ENCODE measurements at places on chromosomes 2 and 18.

DNA sequence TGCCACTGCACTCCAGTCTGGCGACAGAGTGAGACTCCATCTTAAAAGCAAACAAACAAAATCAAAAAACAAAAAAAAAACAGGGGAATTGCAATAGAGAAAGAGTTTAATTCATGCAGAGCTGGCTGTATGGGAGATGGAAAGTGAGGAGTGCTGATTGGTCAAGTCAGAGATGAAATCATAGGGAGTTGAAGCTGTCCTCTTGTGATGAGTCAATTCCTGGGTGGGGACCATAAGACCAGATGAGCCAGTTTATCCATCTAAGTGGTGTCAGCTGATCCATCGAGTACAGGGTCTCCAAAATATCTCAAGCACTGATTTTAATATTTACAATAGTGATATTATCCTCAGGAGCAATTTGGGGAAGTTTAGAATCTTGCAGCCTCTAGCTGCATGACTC, 45.3 kb downstream of the FRZB start:
- no peak overlapping the region for H3K27ac ChIP-seq
- DNase-seq: no peak
- H3K36me3 ChIP-seq: no peaks in the 10 kb centered on the region
- no peaks in the 10 kb centered on the region for H3K27me3 ChIP-seq

DNA sequence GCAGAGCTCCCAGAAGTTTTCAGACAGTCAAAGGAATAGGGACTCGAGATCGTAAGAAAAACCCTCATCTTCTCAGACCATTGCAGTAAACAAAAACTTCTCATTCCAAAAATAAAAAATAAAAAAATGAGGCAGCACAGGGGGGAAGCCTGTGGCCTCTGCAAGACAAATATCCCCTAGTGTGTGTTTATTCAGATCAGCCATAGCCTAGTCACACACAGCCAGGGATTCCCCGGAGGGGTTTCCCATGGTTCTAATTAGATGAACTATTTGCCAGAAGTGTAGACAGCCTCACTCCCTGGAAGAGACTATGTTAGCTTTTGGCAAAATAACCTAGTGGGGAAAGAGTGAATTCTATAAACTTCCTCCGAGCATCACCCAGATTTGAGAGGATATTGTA, 122.9 kb upstream of the KLF7 start:
- no peaks in the 10 kb centered on the region for H3K27me3 ChIP-seq
- H3K4me1 ChIP-seq: no peaks in the 10 kb centered on the region
- H3K4me3 ChIP-seq: no peak overlapping the region
- no peaks in the 10 kb centered on the region for H3K36me3 ChIP-seq
- H3K27ac ChIP-seq: no peak overlapping the region
- DNase-seq: no peak

DNA sequence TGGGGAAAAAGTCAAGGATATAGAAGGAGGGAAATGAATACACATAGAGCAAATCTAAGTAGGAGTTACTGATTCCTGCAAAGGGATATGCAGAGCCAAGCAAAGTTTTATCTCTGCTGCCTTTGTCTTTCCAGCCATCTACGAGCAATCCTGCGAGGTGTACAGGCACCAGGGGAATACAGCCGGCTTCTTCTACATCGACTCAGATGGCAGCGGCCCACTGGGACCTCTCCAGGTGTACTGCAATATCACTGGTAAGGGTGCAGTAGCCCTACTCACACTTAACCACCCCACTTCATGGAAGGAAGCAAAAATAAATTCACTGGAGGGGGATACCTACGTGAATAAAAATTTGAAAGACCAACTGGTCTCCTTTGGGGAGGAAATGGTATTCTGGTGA, 584.6 kb downstream of the CNTNAP5 start:
- no peaks in the 10 kb centered on the region for H3K27me3 ChIP-seq
- H3K4me3 ChIP-seq: no peak overlapping the region
- DNase-seq: no peak
- H3K27ac ChIP-seq: no peak overlapping the region
- H3K36me3 ChIP-seq: no peaks in the 10 kb centered on the region

DNA sequence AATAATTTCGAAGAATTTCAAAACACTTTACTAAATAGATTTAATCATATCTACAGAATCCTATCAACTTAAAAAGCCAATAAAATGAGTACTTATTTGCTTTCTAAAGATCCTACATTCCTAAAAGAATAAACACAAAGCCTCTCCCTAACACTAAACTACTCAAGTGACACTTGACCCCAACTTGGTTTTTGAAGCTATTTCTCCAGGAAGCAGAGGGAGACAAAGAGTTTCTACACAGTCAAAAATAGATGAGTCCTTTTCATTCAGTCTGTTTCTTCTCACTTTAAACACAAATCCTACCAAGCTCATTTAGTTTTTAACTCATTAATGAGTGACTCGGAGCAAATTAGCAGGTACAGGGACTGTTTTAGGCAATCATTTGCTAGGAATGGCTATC, 2.1 kb downstream of the ATL2 start:
- no peak overlapping the region for H3K4me3 ChIP-seq
- no peaks in the 10 kb centered on the region for H3K27me3 ChIP-seq
- no peak for DNase-seq
- H3K36me3 ChIP-seq: no peaks in the 10 kb centered on the region

DNA sequence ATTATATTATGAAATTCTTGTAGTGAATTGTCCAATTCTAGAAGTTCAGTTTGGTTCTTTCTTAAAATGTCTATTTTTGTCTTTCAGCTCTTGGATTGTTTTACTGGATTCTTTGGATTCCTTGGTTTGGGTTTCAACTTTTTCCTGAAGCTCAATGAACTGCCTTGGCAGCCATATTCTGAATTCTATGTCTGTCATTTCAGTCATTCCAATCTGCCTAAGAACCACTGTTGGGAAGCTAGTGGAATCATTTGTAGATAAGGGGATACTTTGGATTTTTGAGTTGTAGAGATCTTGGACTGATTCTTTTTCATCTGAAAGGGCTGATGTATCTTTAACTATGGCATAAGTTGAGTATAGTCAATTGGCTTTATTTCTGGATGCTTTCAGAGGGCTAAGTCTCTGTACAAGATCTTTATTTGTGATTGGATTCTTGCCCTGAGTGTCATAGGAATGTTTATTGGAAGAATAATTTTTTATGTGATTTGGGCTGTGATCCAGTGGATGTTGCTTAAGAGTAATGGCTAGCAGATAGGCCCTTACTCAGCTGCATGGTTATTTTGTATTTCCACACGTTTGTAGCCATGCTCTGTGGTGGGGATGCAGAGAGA, 42.3 kb downstream of the SERPINB7 start:
- H3K4me1 ChIP-seq: no peaks in the 10 kb centered on the region
- H3K27ac ChIP-seq: no peak overlapping the region
- no peak overlapping the region for H3K4me3 ChIP-seq
- DNase-seq: no peak

DNA sequence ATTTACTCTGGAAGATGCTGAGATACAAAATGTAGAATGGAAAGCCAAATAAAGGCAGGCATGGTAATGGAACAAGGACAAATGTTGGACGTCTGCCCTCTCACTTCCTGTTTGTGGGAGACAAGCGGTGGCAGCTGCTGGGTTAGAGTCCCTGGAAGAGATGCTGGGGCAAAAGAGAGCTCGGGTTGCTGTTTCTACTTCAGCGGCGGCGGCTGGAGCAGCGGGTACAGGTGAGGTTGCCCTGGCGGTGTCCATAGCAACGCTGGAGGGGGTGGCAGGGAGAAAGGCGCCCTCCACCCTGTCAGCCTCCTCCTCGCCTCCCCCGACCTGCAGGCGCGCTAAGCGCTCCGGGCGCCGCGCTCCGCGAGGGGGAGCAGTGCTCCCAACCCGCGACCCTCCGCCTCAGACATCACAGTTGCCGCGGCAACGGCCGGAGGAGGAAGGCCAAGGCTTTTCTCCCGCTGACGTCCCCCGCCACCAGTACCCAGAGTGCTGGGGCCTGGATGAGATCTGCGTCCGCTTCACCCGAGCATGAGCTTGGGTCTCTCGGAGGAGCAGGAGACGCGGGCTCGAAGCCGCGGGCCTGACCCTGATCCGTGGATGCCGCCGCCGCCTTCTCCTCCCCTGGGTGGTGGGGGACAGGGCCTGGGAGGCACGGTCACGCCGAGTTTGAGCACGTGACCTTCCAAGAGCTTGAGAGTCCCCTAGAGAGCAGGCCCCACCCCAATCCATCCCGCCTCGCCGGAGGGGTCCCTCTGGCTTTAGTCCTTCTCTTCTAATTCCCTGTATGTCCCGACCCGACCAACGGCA, 65.6 kb downstream of the NOL4 start:
- no peaks in the 10 kb centered on the region for H3K4me1 ChIP-seq
- no peak overlapping the region for H3K4me3 ChIP-seq
- peak; percentile 1 for DNase-seq
- peaks cover 7% of the 10 kb centered on the region for H3K27me3 ChIP-seq
- H3K36me3 ChIP-seq: no peaks in the 10 kb centered on the region
- no peak overlapping the region for H3K27ac ChIP-seq

DNA sequence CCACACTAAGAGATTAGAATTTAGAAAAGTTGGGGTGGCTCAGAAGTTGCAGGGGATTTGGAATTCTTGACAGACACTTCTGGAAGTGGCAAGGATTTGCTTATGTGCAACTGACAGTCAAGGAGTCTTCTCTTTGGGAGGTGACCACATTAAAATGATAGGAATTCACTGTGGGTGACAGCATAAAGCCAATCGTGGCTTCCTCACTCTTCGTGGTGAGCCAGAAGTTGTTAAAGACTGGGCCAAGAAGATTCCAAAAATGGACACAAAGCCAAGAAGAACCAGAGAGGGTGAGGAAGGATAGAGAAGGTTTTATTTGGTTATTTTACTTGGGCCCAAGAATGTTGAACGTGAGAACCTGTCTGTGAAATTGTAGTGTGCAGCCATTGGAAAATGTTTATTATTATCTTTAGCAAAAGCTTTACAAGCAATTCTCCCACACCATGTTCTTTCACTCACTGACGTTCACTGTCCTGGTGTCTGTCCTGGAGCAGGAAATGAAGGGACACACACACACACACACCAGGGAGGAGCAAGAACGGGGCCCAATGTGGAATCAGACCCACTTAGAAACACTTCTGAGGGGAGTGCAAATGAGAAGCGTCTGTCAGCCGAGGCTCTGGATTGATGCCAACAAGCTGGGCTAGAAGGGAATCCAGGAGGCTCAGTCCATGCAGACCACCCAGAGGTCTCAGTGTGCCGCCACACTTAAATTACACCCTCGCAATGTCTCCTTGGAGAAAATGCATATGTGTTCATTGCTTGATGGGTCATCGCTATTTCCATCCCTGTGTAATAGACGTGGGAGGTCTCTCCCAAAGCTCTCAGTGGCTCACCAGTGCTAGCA, 37.2 kb downstream of the STEAP3 start:
- DNase-seq: no peak
- H3K27ac ChIP-seq: no peak overlapping the region
- H3K36me3 ChIP-seq: no peaks in the 10 kb centered on the region
- no peak overlapping the region for H3K4me3 ChIP-seq
- H3K27me3 ChIP-seq: no peaks in the 10 kb centered on the region

DNA sequence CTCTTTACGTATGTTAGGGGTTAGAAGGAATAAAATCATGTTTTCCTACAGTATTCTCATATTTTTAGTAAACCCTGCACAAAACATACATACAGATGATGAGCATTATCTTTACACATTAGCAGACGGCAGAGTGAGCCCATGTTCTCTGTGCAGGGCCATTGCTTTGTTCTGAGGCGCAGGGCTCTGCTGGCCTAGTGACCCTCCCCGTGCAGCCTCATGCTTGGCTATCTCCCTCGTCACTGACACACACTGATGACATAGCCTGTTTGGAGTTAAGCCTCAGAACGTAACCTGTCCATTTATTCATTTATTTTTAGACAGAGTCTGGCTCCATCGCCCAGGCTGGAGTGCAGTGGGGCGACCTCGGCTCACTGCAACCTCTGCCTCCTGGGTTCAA, 115.9 kb upstream of the FOSL2 start:
- no peak overlapping the region for H3K27ac ChIP-seq
- H3K4me3 ChIP-seq: no peak overlapping the region
- no peak for DNase-seq
- no peaks in the 10 kb centered on the region for H3K27me3 ChIP-seq

GRCh38 chr2:96109361-96109680, 7.0 kb downstream of the ADRA2B start:
- H3K36me3 ChIP-seq: no peaks in the 10 kb centered on the region
- H3K4me1 ChIP-seq: no peaks in the 10 kb centered on the region
- H3K27ac ChIP-seq: no peak overlapping the region
- H3K4me3 ChIP-seq: no peak overlapping the region
- H3K27me3 ChIP-seq: no peaks in the 10 kb centered on the region

DNA sequence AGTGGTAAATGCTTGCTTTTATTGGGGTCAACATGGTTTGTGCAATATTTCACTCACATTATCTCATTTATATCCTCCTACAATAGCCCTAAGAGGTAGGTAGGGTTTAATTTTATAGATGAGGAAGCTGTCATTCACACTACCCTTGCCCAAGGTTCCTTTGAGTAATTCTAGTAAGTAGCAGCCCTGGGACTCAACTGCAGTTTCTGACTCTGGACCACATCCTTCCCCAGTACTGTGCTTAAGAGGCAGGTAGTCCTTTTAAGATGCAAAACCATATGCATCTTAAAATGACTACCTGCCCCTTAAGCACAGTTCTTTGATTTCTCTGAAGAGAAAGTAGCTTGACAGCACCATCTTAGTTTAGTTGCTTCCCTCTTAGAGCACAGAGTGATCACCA, 15.7 kb upstream of the NT5C1B start:
- H3K27me3 ChIP-seq: no peaks in the 10 kb centered on the region
- H3K4me3 ChIP-seq: no peak overlapping the region

DNA sequence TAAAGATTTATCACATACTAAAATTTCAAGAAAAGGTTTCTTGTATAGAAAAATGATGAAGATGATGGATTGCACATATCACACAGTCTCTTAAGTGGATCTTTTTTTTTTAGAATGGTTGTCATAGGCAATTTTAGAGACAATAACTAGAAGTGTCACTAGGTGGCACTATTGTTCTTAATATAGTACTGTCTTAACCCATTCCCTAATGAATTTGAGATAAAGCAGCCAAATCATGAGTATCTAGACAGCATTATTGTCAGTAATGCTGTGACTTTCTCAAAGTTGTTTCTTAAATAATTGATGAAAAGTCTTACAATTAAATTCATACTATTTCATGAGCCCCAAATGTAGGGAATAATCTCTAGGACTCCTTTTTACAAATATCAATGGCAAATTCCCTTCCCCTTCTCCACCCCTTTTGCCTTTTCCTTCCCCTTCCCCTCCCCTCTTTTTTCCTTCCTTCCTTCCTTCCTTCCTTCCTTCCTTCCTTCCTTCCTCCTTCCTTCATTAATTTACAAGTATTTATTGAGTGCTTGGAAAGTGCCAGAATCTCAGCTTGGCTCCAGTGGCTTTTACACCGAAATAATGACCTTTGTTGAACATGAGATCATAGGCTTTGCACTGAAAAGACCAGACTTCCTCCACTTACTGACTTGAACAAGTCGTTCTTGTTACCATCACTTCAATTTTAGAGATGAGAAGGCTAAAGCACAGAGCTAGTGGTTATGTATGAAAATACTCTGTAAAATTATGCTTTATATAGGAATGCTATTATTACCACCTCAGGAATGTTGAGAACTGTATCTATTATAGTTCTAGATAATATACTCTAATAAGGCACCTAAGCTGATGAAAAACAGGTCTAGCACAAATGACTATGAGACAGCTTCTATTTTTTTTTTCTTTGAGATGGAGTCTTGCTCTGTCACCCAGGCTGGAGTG, 19.8 kb downstream of the MYL12B start:
- H3K4me1 ChIP-seq: peaks cover 27% of the 10 kb centered on the region
- H3K27ac ChIP-seq: no peak overlapping the region
- no peaks in the 10 kb centered on the region for H3K36me3 ChIP-seq
- peak; percentile 85 for DNase-seq

GRCh38 chr2:181812106-181812743, 79.3 kb upstream of the ITPRID2 start:
- DNase-seq: no peak
- no peaks in the 10 kb centered on the region for H3K4me1 ChIP-seq
- H3K27me3 ChIP-seq: no peaks in the 10 kb centered on the region
- no peak overlapping the region for H3K27ac ChIP-seq
